ENCODE measurements at places on chromosomes 3 and 15.

- no peak for DNase-seq
Observed at GRCh38 chr3:189630767-189631372, 319 bp upstream of the TP63 start.

- peak; percentile 10 for DNase-seq
Observed at GRCh38 chr3:190514413-190515153, 698 bp downstream of the IL1RAP start.

GRCh38 chr3:52872245-52872644 lies 25.1 kb downstream of the STIMATE start:
- DNase-seq = no peak

DNA sequence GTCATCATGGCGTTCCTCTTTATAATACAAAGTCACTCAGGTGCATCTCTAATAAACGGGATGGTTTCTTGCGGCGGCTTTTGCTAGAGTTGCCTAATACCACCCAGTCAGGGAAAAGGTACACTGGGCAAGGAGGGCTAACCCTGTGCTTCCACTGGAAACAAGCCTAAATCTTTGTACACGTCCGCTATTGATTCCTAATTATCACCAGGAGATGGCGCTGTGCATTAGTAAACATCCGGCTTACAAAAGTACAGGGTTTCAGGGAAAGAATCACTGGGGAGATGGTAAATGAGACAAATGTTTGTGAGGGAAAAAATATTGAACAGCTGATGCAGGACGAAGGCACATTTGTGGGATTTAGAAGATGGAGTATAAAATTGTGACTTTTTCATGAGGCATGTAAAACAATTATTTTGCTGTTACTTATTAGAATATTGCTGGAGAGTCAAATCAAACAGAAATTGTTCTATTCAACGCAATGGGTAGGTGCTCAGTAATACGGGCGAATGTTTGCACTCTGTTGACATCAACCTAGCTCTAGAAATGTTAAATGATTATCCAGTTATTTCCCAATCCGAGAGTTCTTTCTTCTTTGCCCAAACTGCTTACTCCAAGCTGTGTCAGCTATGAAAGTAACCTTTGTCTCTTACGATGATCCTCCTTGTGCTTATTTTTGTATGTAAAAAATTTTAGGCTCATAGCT lies 50.6 kb downstream of the GMNC start:
- DNase-seq = no peak

- no peak for DNase-seq
Observed at GRCh38 chr3:186151077-186151971, 42.4 kb upstream of the ETV5 start.

DNA sequence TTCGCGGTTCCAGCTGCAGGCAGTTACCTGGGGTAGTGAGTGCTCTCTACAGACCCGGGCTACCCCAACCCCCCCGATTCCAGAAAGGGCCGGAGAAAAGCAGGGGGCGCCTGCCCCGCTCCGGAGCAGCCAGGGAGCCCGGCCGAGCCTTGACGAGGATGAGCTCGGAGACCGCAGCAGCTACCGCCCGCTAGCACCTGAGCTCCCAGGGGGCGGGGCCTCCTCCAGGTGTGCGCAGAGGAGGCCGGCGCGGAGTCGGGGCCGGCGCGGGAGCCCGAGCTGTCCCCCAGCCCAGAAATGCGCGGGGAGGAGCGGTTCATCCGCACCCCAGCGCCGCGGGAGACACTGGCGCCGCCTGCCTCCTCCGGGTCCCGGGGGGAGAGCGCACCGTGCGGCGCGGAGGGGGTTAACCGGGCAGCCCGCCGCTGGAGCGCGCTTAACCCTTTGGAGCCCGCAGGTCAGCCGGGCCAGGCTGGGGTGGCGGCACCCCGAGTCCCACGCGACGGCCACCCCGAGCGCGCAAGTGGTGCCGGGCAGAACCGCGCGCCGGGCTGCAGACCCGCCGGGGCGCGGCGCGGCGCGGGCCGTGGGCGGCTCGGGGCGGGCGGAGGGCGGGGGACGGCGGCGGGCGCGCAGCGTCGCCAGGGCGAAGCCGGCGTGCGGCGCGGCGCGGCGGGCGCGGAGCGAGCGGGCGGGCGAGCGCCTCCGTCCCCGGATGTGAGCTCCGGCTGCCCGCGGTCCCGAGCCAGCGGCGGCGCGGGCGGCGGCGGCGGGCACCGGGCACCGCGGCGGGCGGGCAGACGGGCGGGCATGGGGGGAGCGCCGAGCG lies at the start of gene CACNA1D:
Gene CACNA1D, plus strand, starts transcription at position 649 of the 829 bp plus-strand sequence. CDS start 556 bp downstream, outside the sequence.
- no peak for DNase-seq

GRCh38 chr15:72916897-72917296 lies 133.3 kb upstream of the ADPGK start:
- no peak for DNase-seq

GRCh38 chr3:121863801-121864200 lies 28.8 kb downstream of the EAF2 start:
- DNase-seq = no peak

DNA sequence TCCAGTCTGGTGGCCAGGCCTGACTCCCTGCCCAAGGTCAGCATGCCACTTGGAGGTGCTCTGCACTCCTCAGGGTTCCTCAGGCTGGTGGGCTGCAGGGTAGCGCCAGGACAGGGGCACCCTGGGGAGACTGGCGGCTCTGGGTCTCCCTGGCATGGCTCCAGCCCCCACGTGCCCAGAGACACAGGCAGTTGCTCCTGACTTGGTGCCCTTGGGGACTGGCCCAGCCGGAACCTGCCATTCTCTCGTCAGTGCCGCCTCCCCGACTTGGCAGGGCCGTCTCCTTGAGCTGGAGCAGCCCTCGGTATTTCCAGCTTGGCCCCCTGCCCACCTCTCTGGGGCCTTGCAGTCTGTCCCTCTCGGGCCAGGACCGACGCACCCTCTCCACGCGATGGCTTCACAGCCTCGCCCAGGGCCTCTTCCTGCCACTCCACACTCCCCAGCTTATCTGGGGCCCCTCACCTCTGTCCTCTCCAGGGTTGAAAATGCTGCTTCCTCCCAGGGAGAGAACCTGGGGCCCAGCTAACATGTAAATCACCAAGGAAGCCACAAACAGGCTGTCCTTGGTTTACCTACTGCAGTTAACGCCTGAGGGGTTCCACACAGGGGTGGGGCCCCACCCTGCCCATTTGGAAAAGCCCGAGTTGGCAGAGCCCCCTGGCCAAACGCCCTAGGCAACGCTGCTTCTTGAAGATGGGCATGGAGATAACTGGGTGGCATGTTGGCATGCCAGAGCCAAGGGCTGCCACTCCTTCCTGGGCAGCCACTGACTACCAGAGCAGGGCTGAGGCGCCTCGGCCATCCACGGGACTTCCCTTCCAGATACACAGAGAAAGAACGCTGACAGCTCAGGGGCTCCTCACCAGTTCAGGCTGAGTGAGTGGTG lies 61.4 kb downstream of the SMAD6 start:
- DNase-seq = no peak

GRCh38 chr3:16514755-16515353 lies 1.4 kb upstream of the RFTN1 start:
- DNase-seq = no peak

- no peak for DNase-seq
Observed at GRCh38 chr3:71048948-71049347, 534.6 kb downstream of the FOXP1 start.

Data from activated gamma-delta T cell treated with Interleukin-2 at 50 U/mL for 16 hours (primary cell).